ENCODE measurements at places on chromosomes 11 and 22. TPM values are rescaled to one million over a fixed set of nuclear protein-coding genes. Genes with fewer than 3 reads are reported as not detected.
A peak's percentile ranks its signal among the peaks of the same experiment; 100 is the strongest.

BRSK2 gene
- 0.11 TPM for total RNA-seq

CD3E gene
- total RNA-seq, result not detected

GRCh38 chr11:129370715-129371114 lies 4.9 kb upstream of the BARX2 start:
- 0 out of 2 replicates have a peak, but pooled peaks cover 9% of the 10 kb centered on the region for H3K4me1 ChIP-seq
- peaks cover 97% of the 10 kb centered on the region for H3K27me3 ChIP-seq
- no peak overlapping the region for H3K4me3 ChIP-seq

GRCh38 chr11:110755941-110756340 lies 43.7 kb upstream of the ARHGAP20 start:
- no peak for DNase-seq
- H3K4me3 ChIP-seq, result no peak overlapping the region
- peaks cover 8% of the 10 kb centered on the region for H3K4me1 ChIP-seq
- H3K27ac ChIP-seq, result no peak overlapping the region

DNA sequence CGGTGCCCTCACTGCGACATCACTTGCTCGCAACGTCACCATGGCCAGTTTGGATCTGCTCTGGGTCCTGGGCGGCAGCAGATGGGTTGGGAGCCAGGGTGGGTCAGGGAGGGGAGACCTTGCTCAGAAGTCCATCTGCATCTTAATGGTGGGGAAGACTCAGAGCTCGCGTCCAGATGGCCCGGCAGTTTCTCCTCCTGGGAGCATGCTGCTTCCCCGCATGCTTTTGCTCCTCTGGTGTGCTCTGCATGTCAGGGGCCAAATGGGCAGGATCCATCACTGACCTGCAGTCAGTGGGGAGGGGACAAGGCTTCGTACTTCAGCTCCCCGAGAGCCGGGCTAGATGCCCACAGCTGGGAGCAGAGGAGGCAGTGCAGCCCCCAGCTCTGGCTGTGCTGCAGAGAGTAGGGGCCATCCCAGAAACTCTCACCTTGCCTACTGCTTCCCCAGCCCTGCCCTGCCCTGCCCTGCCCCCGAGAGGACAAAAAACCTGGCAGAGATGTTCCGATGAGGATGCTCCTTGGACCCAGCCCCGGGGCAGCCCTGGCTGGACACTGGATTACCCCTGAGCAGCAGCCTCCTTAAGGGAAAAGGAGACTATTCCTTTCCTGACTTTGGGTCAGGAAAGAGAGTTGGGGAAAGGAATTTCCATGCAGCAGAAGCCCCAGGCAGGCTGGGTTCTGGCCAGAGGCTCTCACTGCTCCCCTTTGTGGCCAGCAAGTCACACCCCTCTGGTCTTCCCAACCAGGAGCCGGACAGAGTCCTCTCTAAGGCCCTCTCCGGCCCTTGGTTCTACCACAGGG lies 149.9 kb downstream of the PKNOX2 start:
- no peak overlapping the region for H3K4me3 ChIP-seq
- no peaks in the 10 kb centered on the region for H3K4me1 ChIP-seq
- DNase-seq, result no peak
- no peaks in the 10 kb centered on the region for H3K36me3 ChIP-seq
- peaks cover 8% of the 10 kb centered on the region for H3K27me3 ChIP-seq
- H3K27ac ChIP-seq, result no peak overlapping the region

GRCh38 chr11:68295271-68295670 lies 17.1 kb upstream of the LRP5 start:
- no peaks in the 10 kb centered on the region for H3K4me1 ChIP-seq
- H3K27me3 ChIP-seq, result no peaks in the 10 kb centered on the region
- no peak overlapping the region for H3K4me3 ChIP-seq

DNA sequence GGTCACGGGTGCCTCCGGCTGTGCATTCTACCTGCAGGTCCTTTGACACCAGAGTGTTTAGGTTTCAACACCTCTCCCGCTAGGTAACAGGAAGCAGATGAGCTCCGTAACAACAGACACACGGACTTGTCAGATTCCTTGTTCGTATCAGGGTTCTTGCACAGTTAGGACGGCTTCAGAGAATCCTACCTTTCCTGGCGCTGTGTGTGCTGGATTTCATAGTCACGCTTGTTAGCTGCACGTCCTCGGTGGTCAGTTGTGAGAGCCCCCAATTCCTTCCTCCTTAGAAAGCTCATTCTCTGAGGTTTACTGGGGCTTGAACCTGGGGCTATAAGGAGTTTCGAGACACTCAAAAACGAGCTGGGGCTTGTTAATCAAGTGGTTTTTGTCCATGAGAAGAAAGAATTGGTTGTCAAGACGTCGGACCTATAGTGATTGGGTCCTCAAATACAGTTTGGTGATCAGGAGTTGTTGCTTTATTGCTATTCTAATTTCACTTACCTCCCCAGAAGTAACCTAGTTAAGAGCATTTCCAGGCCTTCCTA lies 664 bp downstream of the DDB2 start:
- H3K27me3 ChIP-seq, result no peaks in the 10 kb centered on the region
- peak; percentile 33 for DNase-seq
- H3K36me3 ChIP-seq, result 0 out of 2 replicates have a peak, but pooled peaks cover 4% of the 10 kb centered on the region

DNA sequence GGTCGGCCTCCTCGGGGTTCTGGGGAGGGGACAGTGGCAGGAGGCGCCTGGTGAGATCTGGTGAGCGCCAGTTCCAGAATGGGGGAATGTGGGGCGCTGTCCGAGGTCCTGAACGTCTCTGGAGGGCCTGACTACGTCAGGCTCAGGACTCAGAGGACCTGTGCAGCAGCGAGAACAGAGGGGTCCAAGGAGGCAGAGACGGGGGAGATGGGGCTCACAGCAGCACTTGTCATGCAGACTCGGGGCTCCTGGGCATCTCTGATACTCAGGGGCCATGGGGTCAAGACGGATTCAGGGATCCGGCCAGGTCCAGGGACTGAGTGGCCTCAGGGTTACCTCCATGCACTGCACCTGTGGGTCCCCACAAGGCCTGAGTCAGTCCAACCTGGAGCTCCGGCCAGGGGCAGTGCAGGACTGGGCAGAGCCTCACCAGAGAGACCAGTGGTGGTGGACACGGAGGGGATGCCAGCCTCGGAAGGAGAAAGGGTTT lies 92.2 kb downstream of the BRD1 start:
- no peaks in the 10 kb centered on the region for H3K4me1 ChIP-seq
- H3K27ac ChIP-seq, result no peak overlapping the region
- H3K4me3 ChIP-seq, result no peak overlapping the region
- H3K27me3 ChIP-seq, result peaks cover 3% of the 10 kb centered on the region
- DNase-seq, result peak; percentile 28

- H3K4me1 ChIP-seq, result peaks cover 23% of the 10 kb centered on the region
- no peak for DNase-seq
- no peak overlapping the region for H3K4me3 ChIP-seq
- H3K27me3 ChIP-seq, result no peaks in the 10 kb centered on the region
Measured at GRCh38 chr11:27977527-27977926, 130.4 kb downstream of the KIF18A start.

DNA sequence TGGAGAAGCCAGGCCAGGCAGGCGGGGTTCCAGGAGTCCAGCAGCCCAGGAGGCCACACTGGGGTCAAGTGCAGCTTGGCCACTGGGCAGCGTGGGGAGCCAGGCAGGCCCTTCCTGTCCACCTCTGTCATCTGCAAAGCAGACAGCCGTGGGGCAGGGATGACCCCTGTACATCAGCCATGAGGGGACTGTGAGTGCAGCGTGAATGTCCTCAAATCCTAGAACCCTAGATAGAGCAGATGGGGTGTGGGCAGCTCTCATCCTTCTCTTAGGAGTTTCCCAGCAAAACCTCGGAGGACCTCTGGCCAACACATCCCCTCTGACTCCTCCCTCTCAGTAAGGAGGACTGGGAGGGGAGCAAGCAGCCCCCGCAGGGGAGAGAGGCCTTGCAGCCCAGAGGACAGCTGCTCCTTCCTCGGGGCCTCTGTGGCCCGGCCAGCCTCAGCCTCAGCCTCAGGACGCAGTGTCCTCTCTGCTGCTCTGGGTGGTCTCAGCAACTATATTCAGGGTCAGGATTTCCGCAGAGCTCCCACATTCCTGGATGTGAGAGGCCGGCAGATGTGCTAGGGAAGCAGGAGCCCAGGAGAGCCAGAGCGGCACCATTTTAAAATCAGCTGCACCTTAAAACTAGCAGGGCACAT lies 820.5 kb downstream of the BRD1 start:
- no peak for DNase-seq
- H3K36me3 ChIP-seq, result no peaks in the 10 kb centered on the region
- no peak overlapping the region for H3K4me3 ChIP-seq
- no peak overlapping the region for H3K27ac ChIP-seq
